Suprapubic skin (tissue), 4 donors: ENCODE measurements at places on chromosomes 7 and 10.

DNA sequence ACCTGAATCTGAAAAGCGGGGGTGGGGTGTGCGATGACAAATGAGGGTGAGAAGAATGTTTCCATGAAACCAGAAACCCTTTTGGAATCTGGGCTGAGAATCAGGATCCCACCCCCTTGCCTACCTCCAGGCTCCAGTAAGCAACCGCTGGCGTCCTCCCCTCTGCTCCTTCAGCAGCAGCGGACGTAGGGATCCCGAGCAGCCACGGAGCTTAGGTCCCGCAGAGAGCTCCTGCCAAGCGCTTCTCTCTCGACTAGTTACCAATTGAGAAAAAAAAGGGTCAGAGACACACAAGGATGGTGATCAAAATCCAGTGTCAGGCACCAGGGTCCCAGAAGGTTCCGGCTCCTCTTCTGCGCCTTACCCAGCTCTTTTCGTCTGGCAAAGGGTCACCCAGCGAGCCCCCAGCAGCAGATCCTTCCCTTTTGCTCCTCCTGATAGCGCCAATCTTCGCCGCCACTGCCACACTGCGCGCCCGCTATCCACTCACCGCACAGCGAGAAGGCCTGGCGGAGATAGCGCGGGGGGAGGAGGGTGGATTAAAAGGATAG, 733.5 kb downstream of the ZWINT start:
- DNase-seq, result no peak

DNA sequence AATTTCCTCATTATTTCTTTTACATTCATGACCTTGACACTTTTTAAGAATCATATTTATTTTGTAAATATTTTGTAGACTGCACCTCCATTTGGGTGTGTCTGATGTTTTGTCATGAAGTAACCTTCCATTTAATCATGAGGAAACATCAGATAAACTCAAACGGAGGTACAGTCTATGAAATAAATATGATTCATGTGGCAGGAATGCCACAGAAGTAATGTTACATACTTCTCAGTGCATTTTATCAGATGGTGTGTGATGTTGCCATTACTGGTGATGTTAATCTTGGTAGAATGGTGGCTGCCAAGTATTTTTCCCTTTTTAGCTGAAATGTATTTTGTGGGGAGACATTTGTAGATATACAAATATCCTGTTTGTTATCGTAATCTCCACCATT, 64.9 kb downstream of the ZNF37A start:
- DNase-seq, result no peak

DNA sequence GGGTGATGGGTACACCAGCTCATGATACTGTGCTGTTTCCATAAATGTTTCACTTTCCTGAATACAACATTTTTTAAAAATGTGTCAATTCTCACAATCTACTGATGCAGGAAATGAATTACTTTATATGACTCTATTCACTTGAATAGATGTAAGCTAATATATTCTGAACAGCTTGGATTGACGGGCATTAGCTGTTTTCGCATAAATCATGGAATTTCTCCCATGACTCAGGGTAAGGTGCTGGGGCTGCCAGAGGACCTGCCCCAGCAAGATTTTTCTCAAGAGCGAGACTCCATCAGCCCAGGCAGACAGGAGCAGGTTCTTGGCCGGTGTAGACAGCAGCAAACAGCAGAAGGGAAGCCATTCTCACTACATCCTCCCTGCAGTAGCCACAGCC, 107.1 kb downstream of the PFKFB3 start:
- no peak for DNase-seq

- no peak for DNase-seq
Measured at GRCh38 chr7:132759482-132760243, 183.4 kb upstream of the PLXNA4 start.

GRCh38 chr10:38007551-38007950, 2.9 kb upstream of the ZNF33A start:
- no peak for DNase-seq

GRCh38 chr7:151662251-151662826, 142.6 kb upstream of the RHEB start:
- DNase-seq, result no peak
